Heart left ventricle (tissue), 16 donors: ENCODE measurements at places on chromosomes 16 and 17. TPM values are rescaled to one million over a fixed set of nuclear protein-coding genes. Genes with fewer than 3 reads are reported as not detected.

- peaks cover 23% of the 10 kb centered on the region for H3K4me1 ChIP-seq
- no peaks in the 10 kb centered on the region for H3K27me3 ChIP-seq
- H3K4me3 ChIP-seq: no peak overlapping the region
- no peaks in the 10 kb centered on the region for H3K36me3 ChIP-seq
- no peak for DNase-seq
- H3K27ac ChIP-seq: no peak overlapping the region
These were observed 4.8 kb upstream of the MT2A start for GRCh38 chr16:56603589-56603988.

DNA sequence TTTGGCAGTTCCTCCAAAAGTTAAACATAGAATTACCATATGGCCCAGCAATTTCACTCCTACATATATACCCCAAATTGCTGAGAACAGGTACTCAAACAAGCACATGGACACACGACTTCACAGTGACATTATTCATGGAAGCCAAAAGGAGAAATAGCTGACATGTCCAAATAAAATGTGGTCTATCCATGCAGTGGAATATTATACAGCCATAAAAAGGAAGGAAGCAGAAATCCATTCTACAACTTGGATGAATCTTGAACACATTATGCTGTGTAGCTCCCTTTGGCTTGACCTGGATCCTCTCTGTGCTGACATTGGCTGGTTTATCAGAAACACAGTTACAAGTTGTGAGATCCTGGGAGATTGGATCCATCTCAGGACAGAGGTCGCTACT, 370.9 kb upstream of the EEF2KMT start:
- H3K27ac ChIP-seq: no peak overlapping the region
- DNase-seq: no peak
- no peaks in the 10 kb centered on the region for H3K36me3 ChIP-seq
- H3K4me1 ChIP-seq: no peaks in the 10 kb centered on the region

DNA sequence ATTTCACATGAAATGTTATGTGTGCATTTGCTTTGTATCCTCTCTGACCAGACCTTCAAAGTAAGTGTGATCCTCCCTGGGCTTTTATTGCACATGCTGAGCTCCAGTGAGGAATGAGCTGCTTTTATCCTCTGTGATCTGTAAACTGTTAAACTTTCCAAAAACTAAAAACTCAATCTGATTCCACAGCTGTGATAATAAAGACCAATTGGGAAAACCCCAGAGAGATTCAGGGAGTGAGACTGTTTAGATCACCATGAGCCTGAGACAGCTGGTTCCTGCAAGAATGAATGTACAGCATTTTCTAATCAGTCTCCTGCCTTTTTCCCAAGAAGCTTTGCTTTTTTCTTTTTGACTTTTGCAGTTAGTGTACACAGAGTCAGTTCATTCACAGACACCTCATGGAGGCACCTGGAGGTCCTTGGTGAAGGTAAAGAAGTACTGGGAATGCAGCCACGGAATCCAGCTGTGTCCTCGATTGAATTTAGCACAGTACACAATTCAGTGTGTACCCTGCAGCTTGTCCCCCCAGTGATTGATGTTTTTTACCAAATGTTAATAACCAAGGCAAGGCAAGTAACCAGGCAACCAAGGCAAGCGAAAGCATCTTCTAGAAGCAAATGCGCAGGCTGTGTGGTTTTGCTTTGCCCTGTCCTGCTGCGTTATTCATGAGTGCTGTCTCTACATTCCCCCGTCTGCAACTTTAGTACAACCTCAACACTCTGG, 182.6 kb downstream of the LGALS9B start:
- DNase-seq: no peak
- H3K4me3 ChIP-seq: no peak overlapping the region
- no peak overlapping the region for H3K27ac ChIP-seq
- no peaks in the 10 kb centered on the region for H3K36me3 ChIP-seq

DNA sequence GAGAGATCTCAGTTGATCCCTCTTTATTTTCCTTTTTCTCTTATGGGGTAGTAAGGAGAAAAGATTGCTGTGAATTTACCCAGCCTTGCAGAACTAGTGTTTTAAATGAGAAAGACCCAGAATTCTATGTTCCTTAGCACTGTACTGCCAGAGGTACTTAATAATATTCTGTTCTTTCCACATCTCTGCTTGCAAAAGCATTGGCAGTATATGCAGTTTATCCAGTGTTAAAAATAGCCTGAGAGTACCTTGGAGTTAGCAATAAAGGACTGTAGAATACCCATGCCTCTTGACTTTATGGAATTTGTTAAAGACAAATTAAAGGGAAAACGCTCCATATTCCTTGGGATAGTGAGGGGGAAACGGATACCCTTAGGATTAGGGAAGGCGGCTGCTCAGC, 11.9 kb downstream of the SLC7A6 start:
- peaks cover 10% of the 10 kb centered on the region for H3K4me1 ChIP-seq
- no peak for DNase-seq
- no peak overlapping the region for H3K4me3 ChIP-seq

GRCh38 chr16:72764015-72764654, 283.8 kb downstream of the ZFHX3 start:
- H3K4me3 ChIP-seq: no peak overlapping the region
- no peaks in the 10 kb centered on the region for H3K36me3 ChIP-seq
- no peak overlapping the region for H3K27ac ChIP-seq
- H3K27me3 ChIP-seq: no peaks in the 10 kb centered on the region
- H3K4me1 ChIP-seq: no peaks in the 10 kb centered on the region
- DNase-seq: no peak

GRCh38 chr16:50285406-50286003, 19.2 kb downstream of the ADCY7 start:
- no peak overlapping the region for H3K27ac ChIP-seq
- H3K27me3 ChIP-seq: no peaks in the 10 kb centered on the region

DNA sequence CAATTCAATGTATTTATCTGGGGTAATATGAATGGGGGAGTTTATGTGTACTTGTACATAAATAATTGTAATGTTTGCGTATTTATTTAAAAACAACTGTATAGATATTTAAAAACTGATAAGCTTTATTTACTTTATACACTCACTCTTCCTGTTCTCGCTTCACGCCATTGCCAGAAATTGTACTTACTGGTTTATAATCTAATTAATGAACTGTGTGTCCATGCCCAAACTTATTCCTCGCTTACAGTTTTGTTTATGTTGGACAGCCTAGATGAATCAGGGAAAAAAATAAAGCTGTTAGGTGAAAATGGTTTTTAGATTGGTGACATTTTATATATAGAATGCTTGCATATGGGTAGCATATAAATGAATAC, 30.8 kb downstream of the AATF start:
- no peak overlapping the region for H3K4me3 ChIP-seq
- peaks cover 5% of the 10 kb centered on the region for H3K4me1 ChIP-seq

DNA sequence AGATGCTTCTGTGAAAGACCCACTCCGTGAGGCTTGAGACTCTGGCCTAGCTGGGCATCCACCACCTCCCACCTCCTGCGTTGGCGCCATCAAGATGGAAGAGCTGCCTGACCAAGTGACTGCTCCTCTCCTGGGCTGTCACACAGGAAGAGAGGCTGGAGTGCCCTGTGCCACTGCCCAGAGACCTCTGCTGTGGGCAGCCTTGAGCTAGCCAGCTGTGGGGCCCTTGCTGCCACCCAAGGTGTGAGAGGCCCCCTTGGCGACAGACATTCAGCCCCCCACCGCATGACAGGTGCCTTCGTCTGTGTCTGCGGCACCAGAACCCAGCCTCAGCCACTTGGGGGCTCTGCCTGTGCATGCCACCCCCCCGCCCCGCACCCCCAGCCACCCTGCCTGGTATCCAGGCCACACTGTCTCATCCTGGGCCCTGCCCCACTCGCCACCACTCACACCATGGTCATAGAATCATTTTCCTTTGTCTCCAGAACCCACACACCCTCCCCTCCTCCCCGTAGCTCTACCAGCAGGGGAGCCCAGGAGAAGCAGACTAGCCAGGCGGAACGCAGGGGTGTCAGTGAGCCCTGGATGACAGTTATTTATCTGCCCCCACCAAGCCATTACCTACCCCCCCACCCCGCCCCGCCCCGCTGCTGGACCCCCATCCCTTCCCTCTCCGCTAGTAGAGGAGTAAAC, 120.9 kb upstream of the LHX1 start:
- H3K4me1 ChIP-seq: no peaks in the 10 kb centered on the region
- peaks cover 25% of the 10 kb centered on the region for H3K27me3 ChIP-seq
- H3K36me3 ChIP-seq: no peaks in the 10 kb centered on the region
- H3K4me3 ChIP-seq: no peak overlapping the region

- H3K36me3 ChIP-seq: peaks cover 20% of the 10 kb centered on the region
- no peak for DNase-seq
- H3K27me3 ChIP-seq: no peaks in the 10 kb centered on the region
- H3K4me3 ChIP-seq: no peak overlapping the region
These were observed 1.5 kb downstream of the ASB16 start for GRCh38 chr17:44171931-44172455.

DNA sequence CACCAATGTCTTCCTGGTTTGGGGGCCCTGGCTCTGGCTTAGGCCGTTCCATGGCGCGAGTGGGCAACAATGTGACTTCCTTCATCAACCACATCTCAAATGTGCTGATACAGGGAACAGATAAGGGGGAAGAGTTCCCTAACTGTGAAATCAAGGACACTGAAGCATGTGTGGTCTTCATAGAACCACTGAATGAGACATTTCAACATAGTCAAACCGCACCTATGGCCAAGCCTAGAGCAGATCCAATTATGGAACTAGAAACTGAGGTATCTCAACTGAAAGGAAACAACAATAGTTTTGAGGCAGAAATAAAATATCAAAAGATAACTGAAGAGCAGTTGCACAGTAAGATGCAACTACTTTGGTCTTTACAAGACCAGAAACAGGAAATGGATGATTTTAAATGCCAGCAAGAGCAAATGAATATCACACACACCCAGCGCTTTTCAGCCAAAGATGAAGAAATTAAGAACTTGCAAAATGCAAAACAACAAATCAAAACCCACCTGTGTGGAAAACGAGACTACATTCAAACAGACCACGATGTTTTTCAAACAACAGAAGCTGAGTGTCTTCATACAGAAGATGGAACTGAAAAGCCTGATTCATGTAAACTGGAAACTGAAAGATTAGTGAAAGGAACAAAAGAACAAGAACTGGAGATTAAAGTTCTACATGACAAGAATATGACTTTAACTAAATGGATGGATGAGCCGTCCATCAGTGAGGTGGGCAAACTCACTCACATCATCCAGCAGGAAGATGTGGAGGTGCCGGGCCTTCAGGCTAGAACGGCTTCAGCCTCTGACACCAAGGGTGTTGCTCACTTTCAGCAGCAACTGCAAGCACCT, 18.1 kb upstream of the LCMT1 start:
- H3K4me1 ChIP-seq: no peaks in the 10 kb centered on the region
- H3K27me3 ChIP-seq: no peaks in the 10 kb centered on the region
- no peak overlapping the region for H3K27ac ChIP-seq

DNA sequence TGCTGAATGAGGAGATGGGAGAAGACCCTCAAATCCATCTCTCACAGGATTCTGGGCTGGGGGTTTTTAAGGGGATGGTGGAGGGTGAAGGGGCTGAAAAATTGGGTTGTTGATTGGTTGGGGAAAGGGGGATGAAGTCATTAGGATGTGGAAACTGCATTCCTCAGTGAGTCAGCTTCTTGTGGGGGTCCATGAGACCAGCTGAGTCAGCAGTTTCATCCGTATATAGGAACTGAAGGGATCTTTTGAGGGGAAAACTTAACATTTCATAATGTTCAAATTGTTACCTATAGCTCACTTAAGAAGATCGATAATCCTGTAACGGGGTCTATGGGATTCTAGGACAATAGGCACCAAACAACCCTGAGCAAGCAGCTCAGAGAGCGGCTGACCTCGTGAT, 213.4 kb downstream of the CBLN1 start:
- no peak for DNase-seq
- no peak overlapping the region for H3K27ac ChIP-seq
- no peaks in the 10 kb centered on the region for H3K27me3 ChIP-seq
- no peak overlapping the region for H3K4me3 ChIP-seq

DNA sequence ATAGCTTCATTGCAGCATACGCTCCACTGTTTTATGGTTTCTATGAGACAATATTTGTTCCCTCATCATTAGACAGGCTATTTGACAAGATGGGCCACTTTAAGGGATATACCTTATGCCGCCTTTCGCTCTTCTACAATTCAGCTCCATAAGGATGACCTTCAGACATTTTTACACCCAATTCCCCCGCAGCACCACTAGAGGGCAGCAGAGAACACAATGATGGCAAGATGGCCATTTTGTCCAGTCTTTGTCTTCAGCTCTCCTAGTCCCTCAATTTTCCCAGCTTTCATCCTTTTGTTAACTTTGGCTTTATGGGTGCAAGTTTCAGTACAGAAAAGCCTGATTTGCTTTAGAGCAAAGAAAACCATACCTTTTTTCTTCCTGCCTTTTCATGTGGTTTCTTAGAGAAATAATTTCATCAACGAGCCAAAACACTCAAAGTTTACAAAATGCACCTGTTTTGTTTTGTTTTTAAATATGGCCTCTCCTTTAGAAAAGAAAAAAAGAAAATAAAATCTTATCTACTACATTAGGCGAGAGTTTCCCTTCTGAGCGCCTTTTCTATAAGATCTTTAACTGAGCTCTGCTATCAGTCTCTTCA, 355.3 kb downstream of the TOX3 start:
- no peaks in the 10 kb centered on the region for H3K27me3 ChIP-seq
- H3K4me1 ChIP-seq: no peaks in the 10 kb centered on the region
- peak; percentile 23 for DNase-seq
- H3K4me3 ChIP-seq: no peak overlapping the region

GRCh38 chr16:77977339-77977738, 45.0 kb upstream of the CLEC3A start:
- no peak overlapping the region for H3K27ac ChIP-seq
- no peaks in the 10 kb centered on the region for H3K27me3 ChIP-seq
- no peak for DNase-seq
- H3K4me1 ChIP-seq: no peaks in the 10 kb centered on the region

- H3K4me3 ChIP-seq: no peak overlapping the region
- no peaks in the 10 kb centered on the region for H3K36me3 ChIP-seq
- peaks cover 17% of the 10 kb centered on the region for H3K4me1 ChIP-seq
- DNase-seq: no peak
These were observed 7.8 kb downstream of the GAS2L2 start for GRCh38 chr17:35745246-35745645.

- no peak overlapping the region for H3K4me3 ChIP-seq
- H3K4me1 ChIP-seq: no peaks in the 10 kb centered on the region
- no peak overlapping the region for H3K27ac ChIP-seq
These were observed 22.2 kb downstream of the SOST start for GRCh38 chr17:43736389-43736788.

- no peaks in the 10 kb centered on the region for H3K27me3 ChIP-seq
- no peak overlapping the region for H3K27ac ChIP-seq
- H3K4me1 ChIP-seq: no peaks in the 10 kb centered on the region
These were observed 43.3 kb downstream of the GRIN2A start for GRCh38 chr16:10138881-10139280.

GRCh38 chr17:75371339-75371738, 34.1 kb downstream of the GRB2 start:
- peaks cover 18% of the 10 kb centered on the region for H3K36me3 ChIP-seq
- H3K4me1 ChIP-seq: peaks cover 8% of the 10 kb centered on the region
- H3K4me3 ChIP-seq: no peak overlapping the region
- no peaks in the 10 kb centered on the region for H3K27me3 ChIP-seq
- no peak overlapping the region for H3K27ac ChIP-seq
- no peak for DNase-seq

CHRNB1 gene
- 14.2 TPM for total RNA-seq

CTRL gene
- total RNA-seq: 0.75 TPM

PRAC1 gene
- total RNA-seq: not detected

NAGS gene
- 1.0 TPM for total RNA-seq

WNT3 gene
- 0.69 TPM for total RNA-seq

FN3K gene
- total RNA-seq: 89.8 TPM

TBC1D3C gene
- total RNA-seq: not detected

RHBDL1 gene
- total RNA-seq: 1.9 TPM

FBXO39 gene
- total RNA-seq: not detected

AATK gene
- total RNA-seq: 6.4 TPM
